Upper lobe of left lung (tissue), 6 donors: ENCODE measurements at places on chromosomes 4 and X. TPM values are rescaled to one million over a fixed set of nuclear protein-coding genes. Genes with fewer than 3 reads are reported as not detected.
A peak's percentile ranks its signal among the peaks of the same experiment; 100 is the strongest.

BTK gene
- 40.3 TPM for total RNA-seq

NRK gene
- total RNA-seq, result under 0.01 TPM

DNA sequence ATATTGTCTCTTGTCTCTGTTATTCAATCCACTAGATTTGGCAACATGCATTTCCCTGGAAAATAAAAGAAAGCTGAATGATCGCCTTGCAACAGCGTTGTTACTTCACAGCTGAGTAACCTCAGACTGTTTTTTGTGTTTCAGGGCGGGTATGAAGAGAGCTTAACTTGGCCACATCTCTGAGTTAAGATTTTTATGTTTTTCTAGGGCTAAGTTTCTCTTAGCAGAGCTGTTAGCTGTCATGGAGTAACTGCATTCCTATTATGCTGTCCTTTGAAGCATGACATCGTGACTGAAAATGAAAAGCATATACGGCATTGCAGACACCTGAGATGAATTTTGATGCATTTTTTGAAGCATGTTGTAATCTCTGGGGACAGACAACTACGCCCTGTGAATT, 1798.9 kb downstream of the PCDH7 start:
- H3K27ac ChIP-seq, result no peak overlapping the region
- H3K4me3 ChIP-seq, result no peak overlapping the region
- no peaks in the 10 kb centered on the region for H3K27me3 ChIP-seq
- H3K4me1 ChIP-seq, result no peaks in the 10 kb centered on the region
- no peaks in the 10 kb centered on the region for H3K36me3 ChIP-seq

- no peaks in the 10 kb centered on the region for H3K4me1 ChIP-seq
- DNase-seq, result no peak
- no peaks in the 10 kb centered on the region for H3K36me3 ChIP-seq
- no peak overlapping the region for H3K4me3 ChIP-seq
Measured at GRCh38 chrX:117397844-117398243, 718.8 kb downstream of the KLHL13 start.

DNA sequence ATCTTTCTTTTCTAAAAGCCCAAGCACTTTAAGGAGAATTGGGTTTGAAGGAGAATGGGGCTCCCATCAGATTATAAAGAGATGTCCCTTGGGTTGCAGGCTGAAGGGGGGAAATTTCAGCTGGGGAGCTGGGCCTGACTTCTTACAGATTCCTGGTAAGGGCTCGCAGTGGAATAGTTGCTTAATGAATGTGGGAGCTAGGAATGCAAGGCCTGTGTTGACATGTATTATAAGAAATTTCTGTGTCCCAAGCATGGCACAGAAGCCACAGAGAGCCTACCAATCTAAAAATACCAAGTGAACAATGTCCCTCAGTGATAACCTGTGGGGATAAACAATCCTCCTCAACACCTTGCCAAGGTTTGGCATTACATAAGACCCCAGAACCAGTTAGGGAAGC, 39.3 kb upstream of the WNK3 start:
- H3K4me3 ChIP-seq, result no peak overlapping the region
- no peak overlapping the region for H3K27ac ChIP-seq
- no peak for DNase-seq
- no peaks in the 10 kb centered on the region for H3K36me3 ChIP-seq
- H3K27me3 ChIP-seq, result no peaks in the 10 kb centered on the region

- no peak overlapping the region for H3K4me3 ChIP-seq
- H3K4me1 ChIP-seq, result no peaks in the 10 kb centered on the region
- H3K27ac ChIP-seq, result no peak overlapping the region
- H3K27me3 ChIP-seq, result no peaks in the 10 kb centered on the region
- H3K36me3 ChIP-seq, result no peaks in the 10 kb centered on the region
Measured at GRCh38 chr4:137923494-137923893, 318.7 kb downstream of the SLC7A11 start.

- no peaks in the 10 kb centered on the region for H3K36me3 ChIP-seq
- H3K4me1 ChIP-seq, result no peaks in the 10 kb centered on the region
- H3K27me3 ChIP-seq, result no peaks in the 10 kb centered on the region
Measured at GRCh38 chrX:47373198-47373597, 2.8 kb downstream of the ZNF157 start.

DNA sequence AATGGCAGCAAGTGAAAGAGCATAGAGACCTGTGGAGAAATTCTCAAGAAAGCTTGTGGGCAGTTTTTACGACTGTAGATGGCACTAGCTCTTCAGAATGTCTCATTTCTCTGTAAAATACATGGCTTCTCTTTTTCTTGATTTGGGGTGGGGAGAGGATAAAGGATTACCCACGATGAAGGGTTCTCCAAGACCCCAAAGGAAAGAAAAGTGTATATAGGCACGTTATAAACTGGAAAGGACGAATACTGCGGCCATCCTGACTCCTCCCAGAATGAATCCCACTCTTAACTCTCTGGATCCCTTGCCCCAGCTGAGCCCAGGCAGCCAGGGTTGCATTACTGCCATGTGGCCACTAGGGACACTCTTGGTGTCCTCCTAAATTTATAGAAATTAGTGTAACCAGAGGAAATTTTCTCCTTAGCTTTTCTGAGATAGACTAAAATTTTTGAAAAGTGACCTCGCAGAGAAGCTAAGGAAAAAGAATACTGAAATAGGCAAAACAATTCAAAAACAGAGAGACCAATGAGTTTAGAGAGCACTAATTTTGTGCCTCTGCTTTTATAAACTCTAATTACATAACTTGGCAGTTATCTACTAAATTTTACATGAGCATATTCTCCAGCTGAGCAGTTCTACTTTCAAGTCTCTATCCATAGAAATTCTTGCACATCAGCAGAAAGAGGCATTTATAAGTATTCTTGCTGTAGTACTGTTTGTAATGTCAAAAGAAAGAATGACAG, 37.8 kb upstream of the PCDH19 start:
- no peak for DNase-seq
- H3K4me3 ChIP-seq, result no peak overlapping the region
- H3K36me3 ChIP-seq, result no peaks in the 10 kb centered on the region
- H3K4me1 ChIP-seq, result peaks cover 9% of the 10 kb centered on the region

LNX1 gene
- 4.6 TPM for total RNA-seq

- no peak overlapping the region for H3K27ac ChIP-seq
- H3K4me1 ChIP-seq, result no peaks in the 10 kb centered on the region
- no peaks in the 10 kb centered on the region for H3K27me3 ChIP-seq
- DNase-seq, result peak; percentile 52
- no peak overlapping the region for H3K4me3 ChIP-seq
Measured at GRCh38 chr4:7140692-7141069, 51.7 kb upstream of the SORCS2 start.

DNA sequence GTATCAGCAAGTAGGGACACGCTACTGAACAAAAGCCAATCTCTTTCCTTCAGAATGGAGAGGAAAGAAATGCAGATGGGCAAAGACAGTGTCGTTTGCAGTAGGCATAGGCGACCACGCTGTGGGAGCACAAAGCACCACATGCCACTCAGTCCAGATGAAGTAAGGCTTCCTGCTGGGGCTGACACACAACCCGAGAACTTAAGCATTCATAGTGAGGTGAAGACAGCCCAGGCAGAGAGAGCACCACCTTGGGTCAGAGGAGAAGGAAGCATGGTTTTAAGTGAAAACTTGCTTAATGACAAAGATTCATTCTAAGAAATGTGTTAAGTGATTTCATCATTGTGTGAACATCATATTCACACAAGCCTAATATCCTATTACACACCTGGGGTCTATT, 238.8 kb downstream of the MGST2 start:
- no peak for DNase-seq
- peaks cover 17% of the 10 kb centered on the region for H3K4me1 ChIP-seq
- H3K27me3 ChIP-seq, result no peaks in the 10 kb centered on the region
- H3K36me3 ChIP-seq, result no peaks in the 10 kb centered on the region

DNA sequence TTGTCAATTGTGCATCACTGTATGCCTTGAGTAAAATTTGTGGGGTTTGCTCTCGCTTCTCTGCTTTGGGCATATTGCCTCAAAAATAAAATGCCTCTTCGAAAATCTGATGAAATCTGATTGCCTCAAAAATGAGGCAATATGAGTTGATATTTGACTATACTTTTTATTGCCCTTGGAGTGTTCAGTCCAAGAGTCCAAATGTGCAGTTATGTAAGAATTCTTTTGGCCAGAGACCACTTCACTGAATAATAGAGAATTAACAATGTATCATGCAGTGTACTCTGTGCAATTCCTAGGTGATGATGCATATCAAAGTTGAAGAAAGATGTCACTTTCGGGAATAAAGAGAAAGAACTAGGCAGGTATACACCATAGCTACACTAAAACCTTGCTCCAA, 8.6 kb downstream of the MAOA start:
- DNase-seq, result no peak
- no peaks in the 10 kb centered on the region for H3K27me3 ChIP-seq
- no peak overlapping the region for H3K4me3 ChIP-seq
- peaks cover 7% of the 10 kb centered on the region for H3K4me1 ChIP-seq
- no peak overlapping the region for H3K27ac ChIP-seq
- H3K36me3 ChIP-seq, result no peaks in the 10 kb centered on the region

DNA sequence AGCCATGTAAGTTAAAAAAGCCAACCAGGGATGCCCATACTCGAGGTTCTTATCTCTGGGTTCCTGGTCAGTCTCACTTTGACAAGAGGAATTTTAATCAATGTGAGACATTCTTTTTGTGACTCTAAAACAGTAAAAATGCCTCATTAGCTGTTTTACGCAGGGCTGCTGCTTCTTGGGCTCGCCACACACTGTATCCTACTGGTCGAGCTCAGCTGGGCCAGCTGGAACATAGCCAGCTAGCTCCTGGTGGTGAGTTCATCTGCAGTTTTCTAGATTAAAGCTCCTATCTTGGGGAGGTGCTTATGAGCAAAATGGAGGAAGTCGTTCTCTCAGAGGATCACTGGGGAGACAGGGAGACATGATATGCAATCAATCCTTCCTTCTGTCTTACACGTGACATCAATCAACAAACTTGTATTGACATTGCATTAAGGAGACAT, 55.9 kb upstream of the LEF1 start:
- no peaks in the 10 kb centered on the region for H3K4me1 ChIP-seq
- DNase-seq, result no peak

DNA sequence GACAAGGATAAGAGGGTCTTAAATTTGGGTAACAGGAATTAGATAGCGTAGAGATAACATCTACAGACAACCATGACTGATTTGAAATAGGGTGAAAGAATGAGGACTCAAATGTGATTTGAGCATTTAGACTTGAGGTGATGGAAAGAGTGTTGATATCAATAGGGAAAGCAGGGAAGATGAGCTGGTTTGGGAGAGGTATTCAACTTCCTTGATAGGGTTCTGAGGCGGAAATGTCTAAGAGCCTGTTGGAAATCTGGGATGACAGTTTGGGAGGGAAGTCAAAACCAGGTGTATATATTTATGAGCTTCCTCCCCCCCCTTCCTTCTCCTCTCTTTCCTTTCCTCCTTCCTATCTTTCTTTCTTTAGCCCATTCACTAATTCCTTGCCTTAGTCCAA, 36.5 kb downstream of the KLHL15 start:
- no peaks in the 10 kb centered on the region for H3K27me3 ChIP-seq
- no peak overlapping the region for H3K27ac ChIP-seq
- H3K36me3 ChIP-seq, result no peaks in the 10 kb centered on the region
- no peak overlapping the region for H3K4me3 ChIP-seq
- H3K4me1 ChIP-seq, result no peaks in the 10 kb centered on the region

GRCh38 chr4:125550769-125551168, 236.0 kb downstream of the FAT4 start:
- DNase-seq, result no peak
- H3K4me1 ChIP-seq, result no peaks in the 10 kb centered on the region
- no peak overlapping the region for H3K27ac ChIP-seq
- H3K4me3 ChIP-seq, result no peak overlapping the region

FAM184B gene
- total RNA-seq, result 0.29 TPM

GRCh38 chr4:8571702-8572685, 8.2 kb upstream of the GPR78 start:
- no peak for DNase-seq
- no peak overlapping the region for H3K4me3 ChIP-seq
- no peaks in the 10 kb centered on the region for H3K36me3 ChIP-seq
- no peak overlapping the region for H3K27ac ChIP-seq
- no peaks in the 10 kb centered on the region for H3K4me1 ChIP-seq

DNA sequence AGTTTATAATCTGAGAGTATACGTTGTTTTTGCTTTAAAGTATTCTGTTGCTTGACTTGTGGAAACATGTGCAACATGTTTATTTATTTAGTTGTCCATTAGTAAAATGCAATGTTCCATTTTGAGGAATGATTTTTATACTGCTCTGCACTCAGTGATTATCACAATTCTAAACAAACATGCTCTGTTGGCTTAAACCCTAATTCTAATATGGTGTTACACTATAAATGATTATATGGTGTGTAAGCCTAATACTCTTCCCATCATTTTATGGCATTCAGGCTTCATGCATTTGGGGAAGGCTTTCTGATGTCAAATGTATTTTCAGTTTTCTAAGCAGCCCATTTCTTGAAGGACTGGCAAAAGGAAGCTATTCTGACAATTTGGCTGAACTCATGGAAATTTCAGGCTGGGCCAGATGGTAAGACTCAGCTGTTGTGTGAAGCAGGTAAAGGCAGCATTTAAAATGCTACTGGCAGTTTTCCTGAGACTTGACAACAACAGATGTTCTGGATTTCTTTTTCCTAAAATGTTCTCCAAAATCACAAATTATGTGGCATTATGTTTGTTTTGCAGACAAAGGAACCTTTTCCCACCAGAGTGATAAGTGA, 336.7 kb upstream of the GNPDA2 start:
- no peaks in the 10 kb centered on the region for H3K4me1 ChIP-seq
- no peak overlapping the region for H3K4me3 ChIP-seq
- no peaks in the 10 kb centered on the region for H3K27me3 ChIP-seq
- DNase-seq, result no peak
- no peak overlapping the region for H3K27ac ChIP-seq

DNA sequence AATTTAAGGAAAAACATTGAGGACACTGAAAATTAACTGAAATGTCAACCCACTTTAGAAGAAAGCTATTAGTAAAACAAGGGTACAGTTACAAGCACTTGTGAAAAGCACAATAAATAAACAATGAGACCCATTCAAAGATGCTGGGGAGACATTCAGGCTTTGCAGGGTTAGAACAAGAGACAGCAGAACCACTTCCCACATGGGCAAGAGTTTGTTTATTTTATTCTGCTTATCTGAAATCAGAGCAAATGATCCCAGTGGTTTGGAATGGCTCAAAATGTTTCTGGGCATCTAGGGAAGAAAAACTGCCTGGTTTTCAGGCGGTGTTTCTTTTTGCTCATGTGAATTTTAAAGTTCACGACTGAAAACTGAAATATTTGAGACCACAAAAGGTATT, 42.4 kb downstream of the PPP3CA start:
- DNase-seq, result no peak
- no peaks in the 10 kb centered on the region for H3K27me3 ChIP-seq
- H3K4me3 ChIP-seq, result no peak overlapping the region
- H3K36me3 ChIP-seq, result no peaks in the 10 kb centered on the region
- H3K27ac ChIP-seq, result peak overlapping the region; percentile 34

DNA sequence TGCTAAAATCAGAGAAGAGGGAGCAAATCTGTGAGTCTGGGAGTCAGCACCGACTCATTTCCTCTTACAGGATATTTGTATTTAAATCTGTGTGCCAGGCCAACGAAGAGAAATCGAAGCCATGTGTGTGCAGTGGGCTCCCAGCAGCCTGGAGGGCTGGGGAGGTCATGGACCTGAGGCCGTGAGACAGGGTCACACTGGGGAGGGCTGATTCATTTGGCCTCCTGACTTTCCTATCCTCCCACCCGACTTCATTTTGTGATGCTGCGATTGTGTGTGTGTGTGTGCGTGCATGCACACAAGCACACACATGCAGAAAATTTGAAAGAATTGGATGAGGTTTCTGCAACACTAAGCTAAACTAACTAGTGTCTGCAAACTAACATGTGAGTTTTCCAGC, 48.7 kb upstream of the STX18 start:
- no peak overlapping the region for H3K27ac ChIP-seq
- no peaks in the 10 kb centered on the region for H3K4me1 ChIP-seq
- no peak for DNase-seq
- no peaks in the 10 kb centered on the region for H3K36me3 ChIP-seq
- no peaks in the 10 kb centered on the region for H3K27me3 ChIP-seq

- no peak overlapping the region for H3K27ac ChIP-seq
- no peaks in the 10 kb centered on the region for H3K36me3 ChIP-seq
- no peaks in the 10 kb centered on the region for H3K27me3 ChIP-seq
Measured at GRCh38 chr4:190020790-190021717, 6.0 kb downstream of the FRG2 start.
